ENCODE measurements at places on chromosomes 16 and 17.
A peak's percentile ranks its signal among the peaks of the same experiment; 100 is the strongest.

DNA sequence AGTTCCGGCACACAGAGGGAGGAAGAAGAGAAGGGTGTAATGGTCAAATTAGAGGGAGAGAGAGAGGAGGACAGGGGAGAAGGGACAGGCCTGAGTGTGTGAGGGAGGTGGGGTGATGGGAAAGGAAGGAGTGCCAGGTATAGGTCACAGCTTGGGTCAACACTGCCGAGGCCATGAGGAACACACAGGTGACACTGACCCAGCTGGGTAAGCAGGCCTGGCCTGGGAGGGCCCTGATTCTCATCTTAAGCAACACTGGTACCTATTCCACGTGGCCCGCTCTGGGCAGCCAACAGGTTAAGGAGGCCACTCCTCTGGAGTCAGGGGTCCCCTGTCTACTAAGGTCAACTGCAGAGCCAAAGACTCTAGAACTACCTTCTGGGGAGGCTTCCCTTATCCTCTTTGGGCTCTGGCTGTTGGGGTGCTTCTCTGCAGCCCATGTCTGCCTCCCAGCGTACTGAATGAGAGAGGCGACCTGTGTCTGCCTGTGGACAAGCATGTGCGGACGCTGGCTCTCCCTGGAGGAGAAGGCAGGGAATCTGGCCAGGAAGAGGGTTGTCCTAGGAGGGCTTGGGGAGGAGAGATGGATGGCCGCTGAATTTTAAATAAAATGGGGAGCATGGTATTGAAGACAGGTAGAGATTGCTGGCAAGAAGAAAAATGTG, 57.6 kb downstream of the RGS9 start:
- no peak for DNase-seq

DNA sequence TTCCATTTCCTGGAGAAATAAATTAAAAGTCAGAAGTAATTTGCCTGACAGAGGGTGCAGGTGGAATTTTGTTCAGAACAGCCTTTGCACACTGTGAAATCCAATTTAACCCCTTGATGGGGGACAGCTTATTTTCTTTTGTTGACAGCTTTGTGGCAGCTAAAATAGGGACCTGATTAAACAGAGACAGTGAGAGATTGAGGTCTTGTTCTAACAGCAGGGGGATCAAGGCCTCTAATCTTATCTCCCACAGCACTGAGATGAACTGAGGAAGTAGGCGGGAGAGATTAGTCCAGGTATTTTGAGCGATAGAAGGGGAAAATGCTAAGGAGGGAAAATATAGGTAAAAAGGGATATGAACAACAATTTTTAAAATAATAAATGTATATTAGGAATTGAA, 1491.4 kb upstream of the GOT2 start:
- no peak for DNase-seq

DNA sequence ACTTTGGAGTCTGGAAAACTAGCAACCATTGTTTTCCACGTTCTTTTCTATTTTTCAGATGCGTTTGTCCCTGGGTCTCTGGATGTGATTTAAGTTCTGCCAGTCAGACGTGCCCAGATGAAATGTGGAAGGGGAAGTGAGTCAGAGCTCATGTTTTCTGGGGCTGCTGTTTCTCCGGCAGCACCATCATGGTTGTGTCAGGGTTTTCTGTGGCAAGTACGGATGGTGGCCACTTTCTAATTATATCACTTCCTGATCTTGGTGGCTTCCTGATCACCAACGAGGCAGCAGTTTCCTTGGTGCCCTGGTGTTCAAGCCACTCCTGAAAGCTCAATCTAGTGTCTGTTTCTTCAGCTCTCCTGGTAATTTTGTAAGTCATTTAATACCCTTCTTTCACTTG, 31.4 kb upstream of the PMFBP1 start:
- DNase-seq: peak; percentile 15

GRCh38 chr17:82127704-82128103, 29.7 kb upstream of the FASN start:
- DNase-seq: no peak

- DNase-seq: no peak
These were observed 87.3 kb downstream of the TMEM100 start for GRCh38 chr17:55635253-55635914.

DNA sequence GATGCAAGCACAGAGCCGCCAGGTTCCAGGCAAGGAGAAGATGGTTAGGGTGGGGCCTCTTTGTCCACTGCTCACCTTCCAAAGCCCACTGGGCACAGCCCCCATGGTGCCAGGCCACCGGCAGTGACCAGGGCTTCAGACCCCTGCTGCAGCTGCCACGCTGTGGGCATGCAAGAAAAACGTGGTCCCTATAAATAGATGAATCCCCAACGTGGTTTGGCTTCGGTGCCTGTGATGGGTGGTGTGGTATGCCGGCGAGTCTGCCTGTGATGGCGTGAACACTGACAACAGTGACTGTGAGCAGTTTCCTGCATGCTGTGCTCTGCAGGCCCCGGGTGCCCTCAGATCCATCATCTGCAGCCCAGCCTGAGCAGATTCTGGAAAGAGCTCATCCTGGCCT, 36.6 kb downstream of the RAB11FIP4 start:
- no peak for DNase-seq

GRCh38 chr17:41521574-41522261, 3.0 kb upstream of the KRT15 start:
- no peak for DNase-seq

DNA sequence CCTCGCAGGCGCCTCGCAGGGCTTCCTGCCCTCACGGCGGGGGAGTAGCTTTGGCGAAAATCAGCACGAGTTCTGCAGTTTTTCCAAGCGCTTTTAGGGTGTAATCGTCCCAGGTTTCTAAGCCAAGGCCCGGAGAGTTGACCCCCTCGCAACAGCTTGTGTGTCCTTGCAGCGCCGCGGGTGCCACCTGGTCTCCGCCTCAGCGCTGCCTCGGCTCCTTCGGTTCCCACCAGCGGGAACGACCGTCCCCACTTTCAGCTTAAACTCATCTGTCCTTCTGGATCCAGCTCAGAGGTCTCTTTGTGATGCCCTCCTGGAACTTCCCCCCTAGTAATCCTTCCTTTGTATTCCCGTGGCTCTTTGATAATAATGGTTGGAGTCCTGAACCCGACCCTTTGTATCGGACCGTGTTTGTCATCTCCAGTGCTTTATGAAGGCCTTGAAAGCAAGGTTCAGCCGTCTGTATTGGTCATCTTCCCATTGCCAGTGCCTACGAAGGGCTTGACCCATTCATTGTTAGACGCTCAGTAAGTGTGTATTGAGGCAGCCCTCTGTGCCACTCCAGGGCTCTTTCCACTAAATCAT, 858 bp upstream of the SMARCE1 start:
- DNase-seq: no peak

GRCh38 chr16:83956336-83957289, 3.6 kb downstream of the OSGIN1 start:
- DNase-seq: peak; percentile 76

DNA sequence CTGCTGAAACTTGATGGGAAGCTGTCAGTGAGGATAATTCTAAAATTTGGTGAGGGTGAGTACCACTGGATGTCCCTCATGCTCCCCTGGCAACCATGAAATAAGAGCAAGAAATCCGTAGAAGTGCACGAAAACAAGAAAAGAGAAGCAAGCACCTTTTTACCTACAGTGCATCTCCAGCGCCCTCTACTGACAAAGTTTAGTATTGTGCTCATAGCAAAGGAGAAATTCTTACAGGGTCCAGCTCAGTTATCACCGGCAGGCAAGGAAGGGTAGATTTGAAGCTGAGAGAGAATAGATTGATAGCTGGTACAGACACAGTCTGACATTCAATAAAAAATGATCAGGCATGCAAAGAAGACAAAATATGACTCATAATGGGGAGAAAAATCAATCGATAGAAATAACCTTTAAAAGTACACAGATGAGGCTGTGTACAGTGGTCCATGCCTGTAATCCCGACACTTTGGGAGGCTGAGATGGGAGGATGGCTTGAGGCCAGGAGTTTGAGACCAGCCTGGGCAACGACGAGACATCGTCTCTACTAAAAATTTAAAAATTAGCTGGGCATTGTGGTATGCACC, 28.3 kb upstream of the TEX2 start:
- no peak for DNase-seq

- DNase-seq: no peak
These were observed 25.5 kb upstream of the ZNF750 start for GRCh38 chr17:82865274-82865673.

DNA sequence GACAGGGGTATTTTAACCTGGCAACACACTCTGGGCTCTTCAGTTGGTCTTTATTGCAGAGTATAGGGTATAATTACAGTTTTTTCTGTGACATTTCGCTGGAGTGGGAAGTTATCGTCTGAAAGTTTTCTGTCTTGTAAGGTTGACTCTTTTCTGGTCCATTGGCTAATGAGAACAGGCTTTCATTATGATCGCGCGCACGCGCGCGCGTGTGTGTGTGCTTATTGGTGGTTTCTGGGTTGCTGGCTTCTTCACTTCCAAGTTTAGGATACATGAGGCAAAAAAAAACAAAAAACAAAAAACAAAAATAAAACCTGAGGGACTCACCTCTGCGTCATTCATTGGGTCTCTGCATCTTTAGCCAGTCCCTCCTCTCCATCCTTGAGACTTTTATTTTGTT, 68.7 kb upstream of the MYOCD start:
- no peak for DNase-seq

DNA sequence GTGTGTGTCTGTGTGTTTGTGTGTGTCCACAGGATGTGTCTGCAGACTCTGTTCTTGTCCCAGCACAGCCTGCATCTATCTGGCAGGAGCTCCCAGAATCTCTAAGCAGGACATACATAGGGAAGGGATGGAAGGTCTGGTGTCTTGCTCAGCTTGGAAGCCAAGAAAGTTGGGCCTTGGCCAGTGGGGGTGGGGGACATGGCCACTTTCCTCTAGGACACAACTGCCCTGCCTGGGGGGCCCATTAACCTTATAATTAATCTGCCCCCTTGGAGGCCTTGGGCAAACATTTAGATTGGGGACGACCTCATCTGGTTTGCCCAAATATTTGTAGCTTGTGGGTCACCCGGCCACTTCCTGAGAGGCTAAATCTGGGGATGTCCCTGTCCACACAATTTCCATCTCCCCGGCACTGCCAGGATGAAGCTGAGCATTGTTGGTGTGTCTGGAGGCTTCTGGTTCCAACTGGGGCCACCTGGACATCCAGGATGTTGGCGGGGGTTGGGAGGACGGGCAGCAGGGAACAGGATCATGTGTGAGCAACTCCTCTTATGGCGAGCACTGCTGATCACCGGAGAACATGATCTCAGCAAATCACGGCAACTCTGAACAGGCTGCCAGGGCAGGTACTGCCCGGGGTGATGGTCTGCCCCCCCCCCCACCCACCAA, 17.2 kb upstream of the FOXF1 start:
- DNase-seq: no peak

DNA sequence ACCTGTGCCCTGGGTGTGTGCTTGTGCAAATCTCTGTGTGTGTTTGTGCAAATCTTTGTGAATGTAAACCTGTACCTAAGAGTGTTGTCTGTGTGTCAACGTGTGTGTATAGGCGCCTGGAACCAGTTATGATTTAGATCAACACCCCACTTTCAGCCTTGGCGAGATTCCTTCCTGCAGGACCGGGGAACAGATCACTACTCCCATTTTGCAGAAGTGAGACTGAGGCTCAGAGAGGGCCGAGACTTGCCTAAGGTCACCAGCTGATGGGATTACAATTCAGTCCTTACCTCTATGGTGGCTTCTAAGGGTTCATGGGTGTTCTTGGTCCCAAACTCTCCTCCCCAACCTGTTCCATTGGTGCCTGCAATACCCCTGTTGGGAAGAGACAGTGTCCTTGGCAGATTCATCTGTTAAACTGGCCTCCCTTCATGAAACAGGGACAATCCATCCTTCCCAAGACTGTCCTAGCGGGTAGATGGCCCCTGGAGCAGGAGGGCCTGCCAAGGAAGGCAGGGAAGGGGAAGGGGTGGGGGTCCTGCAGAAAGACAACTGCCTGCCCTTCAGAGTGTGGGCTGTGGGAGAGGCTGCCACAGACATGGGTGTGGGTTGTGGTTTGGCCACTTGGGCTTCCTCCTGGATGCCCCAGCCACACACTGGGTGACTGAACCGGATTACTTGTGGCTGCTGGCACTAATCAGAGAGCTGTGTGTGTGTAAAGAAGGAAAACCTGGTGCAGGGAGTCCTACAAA, 6.9 kb upstream of the MAPK7 start:
- DNase-seq: no peak

- DNase-seq: no peak
These were observed 15.0 kb upstream of the SLC16A11 start for GRCh38 chr17:7058831-7059447.

GRCh38 chr17:82740906-82741759, 5.7 kb downstream of the FN3K start:
- no peak for DNase-seq

DNA sequence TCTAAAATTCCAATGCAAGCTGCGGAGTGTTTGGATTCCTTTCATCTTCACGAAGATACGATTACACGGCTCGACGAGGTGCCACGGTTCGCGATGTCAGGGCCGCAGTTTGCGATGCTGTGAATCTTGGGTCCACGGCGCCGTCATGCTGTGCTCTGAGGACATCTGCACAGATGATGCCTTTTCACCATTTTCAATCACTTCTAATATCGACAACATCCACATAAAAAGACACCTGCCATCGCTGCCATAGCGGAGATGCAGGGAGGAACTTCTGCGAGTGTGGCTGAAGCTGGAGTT, 6.8 kb upstream of the APRT start:
- no peak for DNase-seq

GRCh38 chr16:17555176-17555575, 84.4 kb upstream of the XYLT1 start:
- DNase-seq: no peak

GRCh38 chr17:66540131-66540781, 237.8 kb downstream of the PRKCA start:
- DNase-seq: no peak

GRCh38 chr16:85612191-85612800, 826 bp upstream of the GSE1 start:
- no peak for DNase-seq

DNA sequence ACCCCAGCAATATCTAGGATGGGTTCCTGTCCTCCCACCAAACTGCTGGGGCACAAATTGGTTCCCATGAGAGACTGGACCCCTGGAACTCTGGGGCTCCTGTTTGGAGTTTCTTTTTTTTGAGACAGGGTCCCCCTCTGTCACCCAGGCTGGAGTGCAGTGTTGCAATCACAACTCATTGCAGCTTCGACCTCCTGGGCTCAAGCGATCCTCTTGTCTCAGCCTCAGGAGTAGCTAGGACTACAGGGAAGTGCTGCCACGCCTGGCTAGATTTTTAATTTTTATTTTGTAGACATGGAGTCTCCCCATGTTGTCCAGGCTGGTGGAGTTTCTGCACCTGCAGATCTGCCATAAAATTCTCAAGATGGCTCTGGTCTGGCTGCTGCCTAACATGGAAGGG, 56.3 kb upstream of the BRD7 start:
- no peak for DNase-seq

GRCh38 chr16:11630046-11630767, 38.0 kb upstream of the SNN start:
- no peak for DNase-seq

- peak; percentile 39 for DNase-seq
These were observed 17.6 kb upstream of the SSTR5 start for GRCh38 chr16:1054660-1055556.

- DNase-seq: no peak
These were observed 8.4 kb upstream of the TRPV2 start for GRCh38 chr17:16406742-16407674.
